ENCODE measurements at places on chromosomes 12 and 14.

- DNase-seq: no peak
Measured at GRCh38 chr12:16324772-16325171, 22.7 kb upstream of the MGST1 start.

- no peak for DNase-seq
Measured at GRCh38 chr12:52708010-52708409, 4.7 kb upstream of the KRT77 start.

GRCh38 chr12:23655112-23655511, 294.4 kb downstream of the SOX5 start:
- no peak for DNase-seq

- no peak for DNase-seq
Measured at GRCh38 chr12:47014474-47014873, 64.9 kb upstream of the PCED1B start.

- no peak for DNase-seq
Measured at GRCh38 chr14:61670576-61670975, 24.7 kb upstream of the HIF1A start.

DNA sequence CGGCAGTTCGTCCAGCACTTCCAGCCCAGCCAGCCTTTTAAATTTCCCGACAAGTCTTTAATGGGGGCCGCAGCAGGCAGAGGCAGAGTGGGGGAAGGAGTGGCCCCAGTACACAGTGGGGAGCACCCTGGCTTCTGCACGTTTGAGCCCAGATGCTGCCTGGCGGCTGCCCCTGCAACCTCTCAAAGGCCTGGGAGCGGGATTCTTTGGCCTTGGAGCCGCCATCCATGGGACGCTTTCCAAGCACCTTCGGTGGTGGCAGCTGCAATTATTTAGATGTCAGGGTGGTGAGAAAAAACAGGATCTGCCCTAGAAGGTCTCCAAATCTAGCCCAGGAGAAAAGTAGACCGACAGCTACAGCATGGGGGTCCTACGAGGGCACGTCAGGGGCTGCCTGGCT, 46.0 kb downstream of the FAM222A start:
- no peak for DNase-seq

DNA sequence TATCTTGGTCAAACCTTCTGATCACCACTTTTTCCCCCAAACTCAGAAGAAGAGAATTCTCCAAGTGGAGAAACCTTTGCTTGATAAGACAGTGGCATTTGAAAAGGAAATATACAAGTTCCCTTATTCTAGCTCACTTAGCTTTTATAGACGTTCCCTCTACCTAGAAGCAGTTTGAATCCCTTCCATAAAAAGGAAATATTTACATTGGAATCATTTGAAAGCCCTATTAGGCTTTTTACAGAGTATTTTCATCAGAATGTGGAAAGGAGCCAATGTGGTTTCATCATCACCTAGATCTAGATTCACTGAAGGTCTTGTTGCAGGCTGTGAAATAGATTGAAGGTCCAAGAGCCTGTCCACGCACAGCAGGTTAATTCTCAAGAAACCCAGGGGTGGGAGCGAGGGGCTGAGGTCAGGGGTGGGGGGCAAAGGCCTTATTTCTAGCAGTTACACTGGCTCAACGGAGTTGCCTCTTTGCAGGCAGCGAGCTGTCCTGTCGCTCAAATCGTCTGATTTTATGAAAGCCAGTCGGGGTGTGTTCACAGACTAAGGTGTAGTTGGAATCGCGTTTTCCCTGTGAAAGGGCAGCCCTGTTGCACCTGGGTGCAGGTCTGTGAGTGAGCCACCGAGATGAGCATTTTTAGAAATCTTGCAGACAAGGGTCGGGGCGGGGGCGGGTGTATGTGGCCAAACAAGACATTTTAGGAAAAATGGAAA, 45.6 kb downstream of the AACS start:
- DNase-seq: no peak

GRCh38 chr12:122081083-122081696, 2.6 kb downstream of the MLXIP start:
- DNase-seq: no peak

DNA sequence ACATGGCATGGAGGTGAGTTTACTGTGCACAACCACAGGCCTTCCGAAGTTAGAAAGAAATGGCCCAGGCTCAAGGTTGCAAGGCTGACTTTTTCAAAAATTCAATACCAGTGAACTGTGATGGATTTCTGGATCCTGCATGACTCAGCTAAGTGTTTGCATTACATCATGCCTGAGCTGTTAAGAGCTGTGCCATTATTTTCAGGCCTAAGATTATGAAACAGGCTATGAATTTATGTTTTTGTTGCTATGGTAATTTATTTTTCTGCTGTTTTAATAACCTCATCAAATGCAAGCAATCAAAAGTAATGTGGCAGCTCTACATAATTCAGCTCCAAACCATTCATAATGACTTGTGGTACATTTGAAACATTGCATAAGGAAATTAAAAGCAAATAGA, 457.7 kb upstream of the TMEM132C start:
- DNase-seq: no peak

DNA sequence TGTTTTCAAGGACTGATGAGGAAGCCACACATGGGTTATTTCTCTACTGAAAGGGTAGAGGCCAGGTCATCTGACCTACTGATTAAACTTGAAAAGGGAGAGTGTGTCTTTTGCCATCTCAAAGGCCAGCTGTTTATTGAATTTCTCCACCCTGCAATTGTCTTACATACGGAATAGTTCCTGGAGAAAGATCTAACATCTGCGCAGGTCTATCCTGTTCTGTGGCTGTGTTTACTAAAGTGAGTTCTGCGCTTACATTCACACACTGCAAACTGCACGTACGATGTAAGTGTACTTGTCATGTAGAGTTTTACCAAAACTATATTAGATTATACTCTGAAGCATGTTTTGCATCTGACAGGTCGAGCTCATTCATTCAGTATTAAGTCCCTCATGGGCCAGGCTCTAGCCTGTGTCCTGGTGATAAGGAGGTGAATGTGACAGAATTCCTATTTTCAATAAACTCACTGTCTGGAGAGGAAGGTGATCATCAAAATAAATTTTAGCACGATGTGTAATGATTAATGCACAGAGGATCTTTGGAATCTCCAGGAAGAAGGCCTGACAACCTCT, 96.6 kb downstream of the PRKCH start:
- no peak for DNase-seq

DNA sequence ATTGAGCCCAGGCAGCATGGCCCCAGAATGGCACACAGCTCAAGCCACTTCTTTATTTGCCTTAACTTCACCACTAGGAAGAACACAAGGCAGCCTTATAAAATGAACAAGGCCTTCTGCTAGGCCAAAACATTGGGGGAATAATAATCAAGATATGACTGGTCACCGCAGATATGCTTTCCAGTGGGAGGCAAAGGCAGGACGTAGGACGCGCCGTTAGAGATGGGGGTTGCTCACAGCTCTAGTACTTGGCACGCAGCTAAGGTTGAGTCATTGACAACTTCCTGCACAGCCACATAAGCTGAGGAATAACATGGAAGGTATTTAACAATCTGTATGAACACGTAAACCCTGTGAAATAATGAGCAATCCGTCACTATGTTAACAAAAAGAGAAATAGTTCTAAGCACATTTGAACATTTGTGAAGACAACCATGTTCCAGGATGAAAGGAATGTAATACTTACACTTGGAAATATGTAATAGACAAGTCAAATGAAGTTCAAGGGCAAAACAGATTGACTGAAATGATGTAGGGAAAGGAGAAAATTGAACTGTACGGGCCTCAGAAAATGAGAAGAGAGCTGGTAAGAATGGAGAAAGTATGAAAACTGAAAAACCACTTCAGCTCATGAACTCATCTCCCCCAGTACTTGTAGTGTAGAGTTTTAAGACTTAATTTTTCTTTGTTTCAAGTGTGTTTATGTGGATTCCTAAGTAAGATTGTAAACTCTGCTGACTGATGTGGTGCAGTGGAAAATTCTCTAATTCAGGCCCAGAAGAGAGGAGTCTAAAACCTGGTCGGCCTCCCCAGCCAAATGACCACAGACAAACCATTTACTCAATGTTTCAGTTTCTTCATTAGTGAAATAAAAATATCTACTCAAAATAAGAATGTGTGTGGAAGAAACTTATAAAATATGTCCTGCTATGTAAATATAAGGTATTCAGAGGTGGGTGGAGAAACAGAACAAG, 59.3 kb upstream of the CCDC91 start:
- DNase-seq: no peak

DNA sequence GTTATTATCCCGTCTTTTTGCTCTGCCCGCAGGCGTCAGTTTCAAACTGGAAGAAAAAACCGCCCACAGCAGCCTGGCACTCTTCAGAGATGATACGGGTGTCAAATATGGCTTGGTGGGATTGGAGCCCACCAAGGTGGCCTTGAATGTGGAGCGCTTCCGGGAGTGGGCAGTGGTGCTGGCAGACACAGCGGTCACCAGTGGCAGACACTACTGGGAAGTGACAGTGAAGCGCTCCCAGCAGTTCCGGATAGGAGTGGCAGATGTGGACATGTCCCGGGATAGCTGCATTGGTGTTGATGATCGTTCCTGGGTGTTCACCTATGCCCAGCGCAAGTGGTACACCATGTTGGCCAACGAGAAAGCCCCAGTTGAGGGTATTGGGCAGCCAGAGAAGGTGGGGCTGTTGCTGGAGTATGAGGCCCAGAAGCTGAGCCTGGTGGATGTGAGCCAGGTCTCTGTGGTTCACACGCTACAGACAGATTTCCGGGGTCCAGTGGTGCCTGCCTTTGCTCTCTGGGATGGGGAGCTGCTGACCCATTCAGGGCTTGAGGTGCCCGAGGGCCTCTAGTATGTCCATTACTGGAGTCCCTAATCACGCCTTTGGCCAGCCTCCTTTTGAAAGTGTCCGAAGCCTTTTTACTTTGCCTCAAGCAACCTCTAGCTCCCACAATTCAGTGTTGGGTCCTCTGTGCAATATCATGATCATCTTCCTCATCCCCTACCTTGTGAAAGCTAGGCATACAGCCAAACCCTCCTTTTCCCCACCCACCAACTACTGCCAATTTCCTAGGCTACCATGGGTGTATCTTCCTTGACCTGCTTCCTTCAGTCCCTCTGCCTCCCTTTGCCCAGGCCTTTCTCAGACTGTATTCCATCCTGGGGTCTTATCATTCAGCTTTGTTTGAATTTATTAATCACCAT, 891 bp downstream of the SPRYD4 start:
- DNase-seq: no peak

DNA sequence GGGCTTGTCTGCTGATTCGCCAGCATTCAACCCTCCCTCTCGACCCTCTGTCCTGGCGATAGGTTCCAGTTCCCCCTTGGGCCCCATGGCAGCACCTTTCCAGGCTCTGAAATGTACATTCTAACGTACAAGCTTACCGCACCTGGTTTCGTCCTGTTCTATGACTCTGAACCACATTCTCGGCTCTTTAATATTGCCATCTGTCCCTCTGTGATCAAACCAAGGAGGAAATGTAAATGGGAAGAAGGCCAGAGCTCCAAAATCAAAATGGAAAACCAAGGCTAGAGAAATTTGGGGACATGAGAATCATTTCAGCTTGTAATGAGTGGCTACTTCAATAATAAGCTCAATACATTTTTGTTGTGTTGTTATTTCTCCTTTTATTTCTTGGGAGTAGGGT, 117.2 kb downstream of the TTC7B start:
- no peak for DNase-seq

DNA sequence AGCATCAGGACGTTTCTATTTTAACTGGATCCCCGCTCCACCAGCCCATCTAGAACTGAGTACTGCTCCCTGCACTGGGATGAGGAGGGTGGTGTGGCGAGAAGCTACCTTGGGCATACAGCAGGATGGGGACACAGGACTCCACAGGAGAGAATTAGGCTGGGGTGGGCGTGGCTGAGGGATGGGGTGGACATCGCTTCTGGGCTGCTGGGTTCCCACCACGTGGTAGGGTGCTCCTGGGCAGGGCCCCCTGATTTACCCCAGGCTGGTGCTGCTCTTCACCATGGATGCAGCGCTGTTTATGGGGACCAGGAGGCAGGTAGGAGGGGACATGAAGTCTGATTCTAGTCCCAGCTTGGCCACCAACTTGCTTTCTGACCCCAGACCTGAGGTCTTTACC, 41.9 kb downstream of the VDR start:
- DNase-seq: no peak

GRCh38 chr14:22232486-22232885, 356.5 kb downstream of the DAD1 start:
- DNase-seq: no peak

GRCh38 chr14:69694730-69695281, 72.1 kb upstream of the SRSF5 start:
- no peak for DNase-seq

DNA sequence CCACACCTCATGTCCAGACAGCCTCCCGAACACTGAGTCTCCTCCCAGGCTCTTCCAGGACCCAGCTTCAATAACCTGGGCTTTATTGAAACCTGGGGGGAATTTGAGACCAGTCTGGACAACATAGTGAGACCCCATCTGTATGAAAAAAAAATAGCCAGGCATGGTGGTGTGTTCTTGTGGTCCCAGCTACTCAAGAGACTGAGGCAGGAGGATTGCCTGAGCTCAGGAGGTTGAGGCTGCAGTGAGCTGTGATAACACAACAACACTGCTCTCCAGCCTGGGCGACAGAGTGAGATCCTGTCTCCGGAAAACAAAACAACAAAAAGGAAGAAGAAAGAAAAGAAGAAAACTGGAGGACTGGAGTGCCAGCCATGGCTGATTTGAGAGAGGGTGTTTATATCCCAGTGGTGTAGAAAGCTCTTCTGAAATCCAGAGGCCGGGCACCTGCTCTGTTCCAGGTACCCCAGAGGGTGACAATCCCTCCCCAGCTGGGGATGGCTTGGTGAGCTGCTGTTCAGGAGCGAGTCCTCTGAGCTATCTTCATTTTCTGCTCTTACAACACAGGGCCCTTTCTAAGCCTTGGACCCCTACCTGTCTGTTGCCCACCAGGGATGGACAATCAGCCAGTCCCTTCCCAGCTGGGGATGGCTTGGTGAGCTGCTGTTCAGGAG, 6.0 kb upstream of the PGF start:
- no peak for DNase-seq

GRCh38 chr12:6494258-6494743, 399 bp downstream of the NCAPD2 start:
- no peak for DNase-seq

- no peak for DNase-seq
Measured at GRCh38 chr14:85024931-85025330, 505.0 kb upstream of the FLRT2 start.

DNA sequence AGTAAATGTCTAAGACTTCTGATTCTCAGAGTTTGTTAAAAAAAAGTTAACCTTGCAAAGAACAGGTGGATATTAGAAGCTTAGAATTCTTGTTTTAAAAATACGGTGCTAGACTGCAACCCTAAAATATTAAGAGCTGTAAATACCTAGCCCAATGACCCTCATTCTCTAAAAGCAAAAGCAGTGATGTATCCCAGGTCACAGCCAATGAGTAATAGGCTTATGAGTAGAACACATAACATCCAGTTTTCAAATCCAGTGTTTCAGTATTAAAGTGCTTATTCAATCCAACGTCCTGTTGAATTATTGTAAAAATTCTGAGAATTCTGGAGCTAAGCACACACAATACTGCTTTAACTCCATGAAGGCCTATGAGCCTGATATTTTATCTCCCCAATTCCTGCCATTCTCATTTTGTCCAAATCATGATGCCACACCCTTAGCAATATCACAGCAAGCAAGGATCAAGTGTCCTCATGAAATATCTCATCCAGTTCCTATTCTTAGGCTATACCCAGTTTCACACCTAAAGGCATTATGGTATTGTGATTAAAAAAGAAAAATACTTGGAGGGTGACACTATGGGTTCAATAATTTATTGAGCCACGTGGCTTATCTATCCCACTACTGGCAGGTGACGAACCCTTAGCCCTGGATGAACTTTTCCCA, 15.3 kb upstream of the ARID4A start:
- no peak for DNase-seq
